ENCODE measurements at places on chromosomes 4 and X.

- DNase-seq: no peak
Observed at GRCh38 chr4:16824278-16824806, 74.1 kb downstream of the LDB2 start.

DNA sequence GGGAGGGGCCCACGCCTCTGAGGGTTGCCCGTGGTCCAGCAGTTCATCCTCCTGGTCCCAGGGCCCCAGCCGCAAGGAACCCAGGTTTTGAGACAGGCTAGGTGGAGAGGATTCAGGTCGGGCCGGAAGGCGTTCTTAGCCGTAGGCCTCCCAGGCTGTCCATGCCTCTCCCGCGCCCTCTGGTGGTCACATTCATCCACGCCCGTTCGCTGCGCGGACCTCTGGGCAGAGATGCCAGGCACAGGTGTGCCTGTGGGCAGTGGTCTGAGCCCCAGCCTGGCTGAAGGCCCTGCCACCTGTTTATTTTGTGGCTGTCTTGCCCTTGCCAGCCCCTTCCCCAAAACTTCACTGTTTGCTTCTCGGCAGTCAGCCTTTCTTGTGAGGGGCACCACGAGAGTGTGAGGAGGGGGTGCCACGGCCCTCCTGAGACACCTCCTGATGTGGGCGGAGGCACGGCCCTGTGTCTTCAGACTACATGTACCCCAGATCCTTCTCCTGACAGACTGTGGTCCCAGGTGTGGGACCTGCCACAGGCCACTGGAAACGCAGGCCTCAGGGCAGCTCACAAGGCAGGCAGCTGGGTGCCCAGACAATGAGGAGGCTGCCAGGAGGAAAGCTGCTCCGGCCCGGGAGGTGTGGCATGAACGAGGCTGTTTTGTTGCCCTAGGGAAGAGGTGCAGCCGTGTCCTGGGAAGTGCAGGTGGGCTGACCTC, 5.0 kb downstream of the UVSSA start:
- peak; percentile 89 for DNase-seq

GRCh38 chrX:64570204-64570603, 175.0 kb upstream of the MTMR8 start:
- no peak for DNase-seq

GRCh38 chrX:47151435-47151834, 6.4 kb downstream of the RBM10 start:
- DNase-seq: no peak

DNA sequence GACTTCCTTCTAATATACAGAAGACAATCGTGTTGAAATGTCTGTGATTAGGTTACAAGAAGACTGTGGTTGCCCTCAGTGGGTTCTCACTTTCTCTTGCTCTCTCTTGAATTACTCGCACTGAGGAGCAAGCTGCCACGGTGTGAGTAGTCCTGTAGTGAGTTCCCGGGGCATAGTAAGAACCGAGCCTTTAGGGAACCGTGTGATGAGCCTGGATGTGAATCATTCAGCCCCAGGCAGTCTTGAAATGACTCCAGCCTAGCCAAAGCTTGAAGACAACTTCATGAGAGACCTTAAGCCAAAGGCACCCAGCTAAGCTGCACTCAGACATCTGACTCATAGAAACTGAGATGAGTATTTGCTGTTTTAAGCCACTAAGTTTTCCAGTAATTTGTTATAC, 292.7 kb downstream of the SPOCK3 start:
- DNase-seq: peak; percentile 71

DNA sequence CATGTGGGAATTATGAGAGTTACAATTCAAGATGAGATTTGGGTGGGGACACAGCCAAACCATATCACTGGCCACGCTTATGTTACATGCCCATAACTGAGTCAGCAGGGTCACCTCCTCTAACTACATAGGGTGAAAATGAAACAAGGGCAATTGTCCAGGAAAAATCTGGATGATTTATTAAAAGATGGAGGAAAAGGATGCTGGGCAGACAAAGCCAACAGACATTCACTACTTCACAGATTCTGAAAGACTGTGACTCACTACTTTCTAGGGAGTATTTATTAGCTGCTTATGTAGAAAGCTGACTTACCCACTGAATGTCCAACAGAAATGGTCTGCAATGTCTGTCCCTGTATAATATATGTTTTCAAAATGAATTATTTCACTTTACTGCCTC, 72.4 kb downstream of the APBB2 start:
- DNase-seq: no peak

- no peak for DNase-seq
Observed at GRCh38 chrX:45379236-45379635, 178.6 kb upstream of the DIPK2B start.

GRCh38 chr4:26992657-26993361, 132.2 kb downstream of the STIM2 start:
- DNase-seq: peak; percentile 79

GRCh38 chr4:115343171-115343570, 229.8 kb upstream of the NDST4 start:
- no peak for DNase-seq

GRCh38 chr4:145481942-145482208, 222 bp downstream of the SMAD1 start:
- no peak for DNase-seq

DNA sequence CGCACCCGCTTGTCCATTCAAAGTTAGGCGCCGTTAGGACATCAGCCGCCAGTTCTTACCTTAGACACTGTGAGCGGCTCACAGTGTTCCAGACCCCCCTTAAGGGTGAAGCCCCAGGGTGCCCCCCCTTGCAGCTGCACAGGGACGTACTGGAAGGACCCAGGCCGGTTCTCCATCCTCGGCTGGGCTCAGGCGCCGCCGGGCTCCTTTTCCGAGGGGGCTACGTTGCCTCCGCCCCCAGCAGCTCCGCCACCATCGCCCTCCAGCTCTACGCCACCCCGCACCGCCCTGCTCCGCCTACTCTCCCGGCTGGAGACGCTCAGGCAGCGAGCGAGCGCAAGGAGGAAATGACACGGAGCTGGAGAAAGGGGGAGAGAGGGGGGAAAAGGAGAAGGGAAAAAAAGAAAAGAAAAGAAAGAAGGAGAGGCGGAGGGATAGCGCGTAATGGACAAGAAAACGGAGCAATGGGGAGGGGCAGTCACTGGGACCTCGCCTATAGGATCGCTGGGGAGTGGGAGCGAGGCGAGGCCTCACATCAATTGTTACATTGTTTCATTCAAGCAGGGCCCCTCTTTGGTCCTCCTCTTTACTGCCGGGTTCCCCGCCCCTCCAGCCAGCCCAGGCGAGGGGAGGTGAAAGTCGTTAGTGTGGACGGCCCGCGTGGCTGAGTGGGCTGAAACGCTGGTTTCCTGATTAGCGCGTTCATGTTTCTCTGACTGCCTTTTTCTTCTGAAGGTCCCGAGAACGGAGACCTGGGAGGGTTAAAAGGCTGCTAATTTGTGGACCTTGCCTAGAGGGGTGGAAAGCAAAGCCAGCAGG, at the start of gene SHROOM4:
Gene SHROOM4, minus strand, starts transcription at position 352 of the 819 bp plus-strand sequence. Its CDS starts 176 bp downstream, at position 176.
- DNase-seq: no peak

GRCh38 chr4:17024425-17024824, 126.0 kb upstream of the LDB2 start:
- no peak for DNase-seq

GRCh38 chrX:12947545-12948235, 27.2 kb upstream of the TMSB4X start:
- peak; percentile 58 for DNase-seq

DNA sequence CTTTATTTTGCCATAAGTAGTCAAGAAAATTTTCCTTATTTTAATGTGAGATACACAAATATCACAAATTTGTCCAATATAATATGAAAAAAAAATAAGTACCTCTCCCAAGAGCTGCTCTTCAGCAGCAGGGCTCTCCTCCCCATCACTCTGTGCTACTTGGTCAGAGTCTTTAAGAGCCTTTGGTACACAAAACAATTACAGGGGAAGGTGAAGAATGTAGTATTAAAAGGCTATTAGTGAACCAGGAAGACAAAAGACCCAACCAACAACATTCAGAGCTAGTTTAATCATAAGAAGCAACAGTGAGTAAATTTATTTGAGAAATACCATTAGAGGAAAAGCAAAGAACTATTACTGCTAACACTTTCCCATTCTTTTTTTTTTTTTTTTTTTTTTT, 29.4 kb downstream of the SEC31A start:
- DNase-seq: no peak

DNA sequence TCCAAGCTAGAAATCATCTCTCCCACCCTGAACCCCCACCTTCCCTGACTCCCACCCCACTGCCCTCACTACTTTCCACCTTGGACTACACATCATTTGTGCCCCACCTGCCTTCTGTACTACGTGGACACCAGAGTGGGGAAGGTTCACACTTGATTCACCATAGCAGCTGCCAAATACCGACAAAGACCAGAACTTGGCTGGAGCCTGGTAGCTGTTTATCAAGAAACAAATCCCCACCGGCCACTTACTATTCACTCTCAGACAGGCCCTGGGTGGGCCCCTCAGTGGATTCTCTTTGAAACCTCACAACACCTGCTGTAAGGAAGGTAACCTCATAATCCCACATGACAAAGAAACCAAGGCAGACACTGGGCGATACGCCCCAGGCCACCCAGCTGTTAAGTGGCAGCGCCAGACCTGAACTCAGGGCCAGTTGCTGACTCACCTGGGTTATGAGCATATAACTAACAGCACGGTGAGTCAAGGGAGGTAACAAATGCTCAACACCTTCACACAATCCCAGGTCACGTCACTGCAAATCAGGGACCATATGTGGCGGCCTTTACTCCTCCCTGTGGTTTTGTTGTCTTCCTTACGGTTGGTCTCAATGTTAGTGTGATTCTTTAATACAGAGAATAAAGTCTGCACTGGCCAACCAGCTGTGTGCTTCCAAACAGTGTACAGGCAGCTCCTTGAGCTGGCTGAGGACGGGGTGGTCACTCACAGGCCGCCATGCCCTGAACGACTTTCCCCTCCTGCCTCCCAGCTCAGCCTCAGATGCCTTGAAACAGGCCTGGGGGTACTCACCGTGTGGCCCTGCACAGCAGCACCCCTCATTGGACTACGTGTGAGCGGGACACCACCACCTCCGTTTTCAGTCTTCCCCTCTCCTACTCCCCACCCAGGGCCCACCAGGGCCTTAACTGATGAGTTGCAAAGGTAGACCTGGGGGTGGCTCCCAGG, 7.5 kb downstream of the WDR1 start:
- DNase-seq: no peak

DNA sequence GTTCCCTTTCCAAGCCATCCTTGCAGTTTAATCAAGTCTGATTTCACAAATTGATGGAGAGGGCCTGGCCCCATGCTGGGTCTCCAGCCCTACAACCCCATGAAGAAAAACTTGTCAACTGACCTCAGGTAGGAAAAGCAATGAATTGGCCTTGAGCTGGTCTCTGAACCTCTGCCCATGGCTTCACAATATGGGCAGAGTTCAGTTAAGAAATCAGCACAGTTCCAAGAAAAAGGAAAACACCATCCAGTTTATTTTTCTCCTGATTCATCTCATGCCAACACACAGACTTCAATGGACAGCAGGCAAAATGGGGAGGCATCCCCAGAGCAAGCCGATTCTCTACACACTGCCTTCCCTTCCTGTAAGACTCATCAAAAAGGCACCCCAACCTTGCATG, 3.3 kb downstream of the RIPPLY1 start:
- no peak for DNase-seq

DNA sequence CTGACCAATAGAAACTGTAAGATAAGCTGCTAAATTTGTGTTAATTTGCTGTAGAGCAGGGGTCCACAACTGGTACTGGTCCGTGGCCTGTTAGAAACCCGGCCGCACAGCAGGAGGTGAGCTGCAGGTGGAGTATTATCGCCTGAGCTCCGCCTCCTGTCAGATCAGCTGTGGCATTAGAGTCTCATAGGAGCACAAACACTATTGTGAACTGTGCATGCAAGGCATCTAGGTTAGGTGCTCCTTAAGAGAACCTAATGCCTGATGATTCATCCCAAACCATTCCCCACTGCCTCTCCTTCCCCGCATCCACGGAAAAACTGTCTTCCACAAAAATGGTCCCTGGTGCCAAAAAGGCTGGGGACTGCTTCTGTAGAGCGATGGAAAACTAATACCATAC, 19.7 kb downstream of the FBXW7 start:
- DNase-seq: no peak

- DNase-seq: no peak
Observed at GRCh38 chr4:131509521-131509920, 1639.6 kb upstream of the PCDH10 start.

DNA sequence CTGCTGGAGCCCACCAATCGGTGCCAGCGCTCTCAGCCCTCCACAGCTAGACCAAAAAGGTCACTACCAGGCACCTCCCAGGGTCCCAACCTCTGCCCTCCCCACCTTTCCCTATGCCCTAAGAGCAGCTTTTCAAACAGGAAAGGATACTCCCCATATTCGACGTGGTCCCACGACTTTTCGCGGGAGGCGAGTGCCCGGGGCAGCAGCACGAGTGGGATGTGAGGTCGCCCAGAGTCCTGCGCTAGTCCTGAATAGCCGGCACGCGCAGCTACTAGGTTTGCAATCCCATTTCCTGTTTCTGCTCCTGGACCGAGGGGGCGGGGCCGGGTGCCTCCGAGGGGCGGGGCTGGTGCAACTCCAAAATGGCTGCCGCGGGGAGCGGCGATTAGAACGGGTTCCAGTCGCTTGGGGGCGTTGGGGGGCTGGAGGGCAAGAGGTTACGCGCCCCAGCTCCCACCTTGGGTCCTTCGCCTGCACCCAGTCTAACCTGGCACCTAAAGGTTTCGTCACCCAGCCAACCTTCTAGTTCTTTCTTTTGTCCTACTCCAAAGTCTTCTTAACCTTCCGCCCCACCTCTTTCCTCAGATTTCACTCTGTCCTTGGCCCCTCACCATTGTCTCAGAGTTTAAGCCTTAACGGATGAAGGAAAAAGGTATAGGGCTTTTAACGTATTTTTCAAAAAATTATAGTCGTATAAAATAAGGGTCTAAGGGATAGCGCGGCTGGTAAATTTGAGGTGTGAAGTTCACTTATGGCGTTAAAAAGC, 85.0 kb upstream of the TENT5D start:
- DNase-seq: no peak

DNA sequence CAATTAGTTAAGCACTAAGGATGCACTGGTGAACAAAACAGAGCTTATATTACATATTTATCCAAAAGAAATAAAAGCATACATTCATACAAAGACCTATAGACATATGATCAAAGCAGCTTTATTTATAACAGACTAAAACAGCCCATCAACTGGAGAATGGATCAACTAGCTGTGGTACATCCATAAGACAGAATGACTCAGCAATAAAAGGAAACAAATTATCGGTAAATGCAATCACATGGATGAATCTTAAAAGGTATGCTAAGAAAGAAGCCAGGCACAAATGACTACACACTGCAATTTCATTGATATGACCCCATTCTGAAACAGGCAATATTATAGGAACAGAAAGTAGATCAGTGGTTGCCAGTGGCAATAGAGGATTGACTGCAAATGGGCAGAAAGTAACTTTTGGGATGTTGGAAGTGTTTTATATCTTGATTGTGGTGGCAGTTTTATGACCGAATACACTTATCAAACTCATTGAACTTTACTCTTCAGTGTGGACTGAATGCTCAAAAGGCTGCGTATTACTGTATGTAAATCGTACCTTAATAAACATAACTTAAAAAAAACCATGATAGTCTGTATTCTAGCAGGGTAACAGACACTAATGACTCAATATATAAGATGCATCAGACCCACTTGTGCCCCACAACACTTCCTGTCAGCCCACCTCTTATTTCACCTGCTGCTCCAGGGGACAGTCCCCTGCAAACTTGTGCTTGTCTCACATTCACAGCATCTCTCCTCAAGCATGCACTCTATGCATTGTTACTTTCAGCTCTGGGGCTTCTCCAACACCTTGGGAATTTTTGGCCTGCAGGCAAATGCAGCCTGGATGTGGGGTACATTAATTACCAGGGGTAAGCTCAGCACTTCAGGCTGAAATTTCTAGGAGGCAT, 59.1 kb downstream of the MID1IP1 start:
- DNase-seq: no peak
